Uterine smooth muscle cell (primary cell): ENCODE measurements at places on chromosomes 2 and 18. TPM values are rescaled to one million over a fixed set of nuclear protein-coding genes. Genes with fewer than 3 reads are reported as not detected.

Gene GRB14
- total RNA-seq, result 0.89 and 1.00 TPM in 2 replicates

Gene FER1L5
- 1.5 and 1.6 TPM in 2 replicates for total RNA-seq

Gene UGT1A4
- total RNA-seq, result not detected in 2 replicates

Gene CD8B
- not detected in 2 replicates for total RNA-seq

Gene EPC2
- 23.5 and 23.7 TPM in 2 replicates for total RNA-seq

Gene RAB27B
- 18.3 and 22.2 TPM in 2 replicates for total RNA-seq

Gene FBXO41
- total RNA-seq, result 2.1 and 3.4 TPM in 2 replicates

Gene PLGLB1
- 0.22 and 0.50 TPM in 2 replicates for total RNA-seq

Gene GPR75
- total RNA-seq, result 1.1 and 1.4 TPM in 2 replicates

Gene SERPINB11
- total RNA-seq, result not detected in 2 replicates

Gene SLC20A1
- total RNA-seq, result 122 and 398 TPM in 2 replicates

Gene ALLC
- total RNA-seq, result 0.25 TPM in 1 of 2 replicates, not detected in the other

Gene PDE11A
- 0.33 and 0.50 TPM in 2 replicates for total RNA-seq

Gene RIT2
- total RNA-seq, result not detected in 2 replicates

Gene COLEC11
- total RNA-seq, result under 0.01 TPM in 1 of 2 replicates, not detected in the other

Gene OXER1
- 0.12 TPM in 1 of 2 replicates, not detected in the other for total RNA-seq

Gene DNMT3A
- 12.1 and 14.1 TPM in 2 replicates for total RNA-seq

Gene IAH1
- 68.9 and 70.1 TPM in 2 replicates for total RNA-seq

Gene D2HGDH
- total RNA-seq, result 22.7 and 28.5 TPM in 2 replicates

Gene IL36G
- not detected in 2 replicates for total RNA-seq

Gene GAD1
- total RNA-seq, result not detected in 2 replicates

Gene ALPP
- not detected in 2 replicates for total RNA-seq

Gene INO80B
- 10.7 and 15.2 TPM in 2 replicates for total RNA-seq

Gene PAIP2B
- 1.1 and 1.6 TPM in 2 replicates for total RNA-seq

Gene KCNG2
- total RNA-seq, result not detected in 2 replicates

Gene RGPD3
- 0.33 and 0.37 TPM in 2 replicates for total RNA-seq

Gene SPEG
- total RNA-seq, result 38.8 and 60.6 TPM in 2 replicates

Gene SPR
- total RNA-seq, result 18.6 and 23.6 TPM in 2 replicates

Gene IKZF2
- total RNA-seq, result 7.5 TPM in 2 replicates

Gene SKA1
- total RNA-seq, result 9.9 and 24.3 TPM in 2 replicates

Gene VWC2L
- under 0.01 TPM in 1 of 2 replicates, not detected in the other for total RNA-seq

Gene CPLX4
- total RNA-seq, result not detected in 2 replicates

Gene SP9
- total RNA-seq, result not detected in 2 replicates

Gene LTBP1
- 502 and 503 TPM in 2 replicates for total RNA-seq

Gene RAB12
- total RNA-seq, result 62.4 and 66.0 TPM in 2 replicates

Gene PTH2R
- total RNA-seq, result 0.25 TPM in 1 of 2 replicates, not detected in the other

Gene MC4R
- total RNA-seq, result not detected in 2 replicates

Gene CPS1
- 12.2 and 21.2 TPM in 2 replicates for total RNA-seq

Gene HNMT
- total RNA-seq, result 35.9 and 61.4 TPM in 2 replicates

Gene FANCL
- 21.1 and 38.3 TPM in 2 replicates for total RNA-seq
